ENCODE measurements at places on chromosomes 13 and 19.

DNA sequence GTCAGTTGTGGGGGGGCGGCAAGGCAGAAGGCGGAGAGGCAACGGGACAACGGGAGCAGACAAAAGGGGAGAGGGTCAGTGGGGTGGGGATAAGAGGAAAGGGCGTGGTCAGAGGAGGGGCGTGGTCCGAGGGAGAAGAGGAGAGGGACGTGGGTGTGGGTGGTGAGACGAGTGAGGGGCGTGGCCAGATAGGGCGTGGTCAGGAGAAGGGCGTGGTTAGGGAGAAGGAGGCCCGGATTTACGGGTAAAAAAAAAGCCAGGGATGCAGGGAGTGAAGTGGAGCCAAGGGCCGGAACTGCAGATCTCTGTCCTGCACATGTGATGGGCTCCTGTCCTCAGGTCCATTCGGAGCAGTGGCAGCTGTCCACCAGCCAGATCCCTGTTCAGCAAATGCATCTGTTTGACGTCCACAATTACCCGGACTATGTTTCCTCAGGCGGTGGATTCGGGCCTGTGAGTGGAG lies 21.5 kb downstream of the CPT1C start:
- DNase-seq = no peak

- no peak for DNase-seq
Measured at GRCh38 chr19:30428092-30428680, 56.0 kb downstream of the ZNF536 start.

DNA sequence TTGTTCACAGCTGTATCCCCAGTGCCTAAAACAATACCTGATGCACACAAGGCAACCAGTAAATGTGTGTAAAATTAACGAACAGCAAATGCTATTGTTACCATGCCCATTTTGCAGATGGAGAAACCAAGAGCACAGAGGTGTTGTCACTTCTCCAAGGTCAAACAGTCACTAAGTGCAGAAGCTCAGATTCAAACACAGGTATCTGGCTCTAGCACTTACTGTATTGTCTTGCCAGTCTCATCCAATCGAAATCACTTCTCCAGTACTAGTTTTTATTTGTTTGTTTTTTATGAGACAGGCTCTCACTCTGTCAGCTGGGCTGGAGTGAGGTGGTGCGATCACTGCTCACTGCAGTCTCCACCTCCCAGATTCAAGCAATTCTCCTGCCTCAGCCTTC lies 13.7 kb downstream of the PLD3 start:
- no peak for DNase-seq

GRCh38 chr13:48158290-48158689 lies 63.4 kb upstream of the MED4 start:
- no peak for DNase-seq

DNA sequence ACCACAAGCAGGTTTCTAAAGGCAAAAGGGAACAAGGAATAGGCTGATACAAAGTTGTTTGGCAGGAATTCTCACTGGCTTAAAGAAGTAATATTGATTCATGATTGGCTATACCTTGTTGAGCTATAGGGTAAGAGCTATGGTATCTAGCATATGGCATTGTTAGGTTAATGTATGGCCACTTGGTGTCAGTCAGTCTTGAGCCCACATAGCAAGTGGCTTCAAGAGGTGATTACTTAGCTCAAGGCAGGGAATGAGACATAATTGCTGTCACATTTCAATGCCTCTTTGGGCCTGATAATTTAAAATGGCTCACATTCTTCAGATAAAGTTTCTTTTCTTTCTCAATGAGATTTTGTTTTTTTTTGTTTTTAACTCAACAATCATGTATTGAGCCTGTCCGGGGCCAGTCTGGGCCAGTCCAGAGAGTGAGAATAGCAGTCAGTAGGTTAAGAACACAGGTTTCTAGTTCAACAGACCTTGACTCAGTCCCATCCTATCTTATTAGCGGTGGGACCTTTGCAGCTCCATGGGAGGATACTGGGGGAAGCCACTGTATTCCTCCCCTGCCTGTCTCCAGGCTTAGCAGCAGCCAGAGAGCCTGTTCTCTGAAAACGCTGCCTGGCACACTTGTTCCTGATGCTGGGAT lies 45.8 kb upstream of the RCBTB2 start:
- no peak for DNase-seq

- DNase-seq = no peak
Measured at GRCh38 chr19:1063909-1064660, 2.9 kb upstream of the ARHGAP45 start.

GRCh38 chr19:615619-616018 lies 17.7 kb downstream of the POLRMT start:
- no peak for DNase-seq

DNA sequence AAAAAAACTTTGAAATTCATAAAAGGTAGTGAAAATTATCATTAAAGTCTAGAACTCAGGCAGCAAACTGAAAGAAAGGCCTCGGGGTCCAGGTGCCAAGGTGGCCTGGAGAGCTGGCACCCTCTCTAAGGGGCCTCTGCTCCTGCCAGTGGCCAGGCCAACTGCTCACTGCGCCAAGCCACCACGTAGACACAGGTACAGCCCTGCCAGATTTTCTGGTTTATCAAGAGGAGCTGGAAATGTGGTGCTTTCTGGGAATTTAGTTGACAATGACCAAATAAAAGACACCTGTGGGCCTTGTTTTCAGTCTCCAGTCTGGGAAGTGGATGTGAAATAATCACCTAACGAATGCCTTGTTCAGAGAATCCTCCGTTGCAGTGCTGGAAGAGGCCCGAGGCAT lies 22.8 kb downstream of the ZNF574 start:
- no peak for DNase-seq

Data from T follicular helper cell (primary cell).